ENCODE measurements at places on chromosomes 6 and 20.

DNA sequence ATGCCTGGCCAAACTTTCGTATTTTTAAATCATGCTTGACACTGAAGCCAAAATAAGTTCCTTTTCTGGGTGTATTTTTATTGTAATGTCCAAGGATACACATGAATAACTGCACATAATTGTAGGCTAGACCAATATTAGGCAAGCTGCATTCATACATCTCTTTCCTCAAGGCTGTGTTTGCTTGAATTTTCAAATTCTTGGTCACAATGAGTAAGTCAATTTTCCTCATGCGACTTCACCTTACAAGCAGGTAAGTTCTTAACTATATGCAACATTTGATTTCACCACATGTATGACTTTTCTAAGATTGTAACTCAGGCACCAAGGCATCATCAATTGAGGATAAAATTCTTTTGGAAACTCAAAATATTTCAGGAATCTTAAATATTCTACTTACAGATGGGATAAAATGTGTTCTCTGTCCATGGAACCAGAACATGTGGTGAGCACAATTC, 112.4 kb upstream of the ZNF217 start:
- no peak for DNase-seq

DNA sequence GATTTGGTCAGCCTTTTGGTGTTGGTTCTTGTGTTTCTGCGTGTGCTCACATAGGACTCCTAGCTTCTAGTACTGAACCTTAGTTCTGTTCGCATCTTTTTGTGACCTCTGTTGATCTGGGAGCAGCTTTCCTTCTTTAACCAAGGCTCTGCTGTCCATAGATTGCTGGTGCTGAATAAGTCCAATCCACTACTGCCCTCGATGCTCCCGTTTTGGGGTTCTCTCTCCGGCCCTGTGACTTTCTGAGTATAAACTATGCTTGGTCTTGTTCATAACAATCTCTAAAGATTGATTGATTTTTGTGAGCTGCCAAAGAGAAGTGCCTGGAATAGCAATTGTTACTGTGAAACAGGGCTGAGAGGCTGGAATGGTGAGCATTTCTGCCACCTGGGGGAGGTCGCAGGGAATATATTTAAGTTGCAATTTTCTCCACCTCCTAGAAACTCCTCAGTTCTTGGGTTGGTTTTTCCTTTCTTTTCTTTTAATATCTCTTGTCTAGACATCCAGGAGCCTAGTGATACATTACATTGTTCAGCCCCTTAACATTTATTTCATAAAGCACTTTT, 422.9 kb upstream of the CHD6 start:
- no peak for DNase-seq

DNA sequence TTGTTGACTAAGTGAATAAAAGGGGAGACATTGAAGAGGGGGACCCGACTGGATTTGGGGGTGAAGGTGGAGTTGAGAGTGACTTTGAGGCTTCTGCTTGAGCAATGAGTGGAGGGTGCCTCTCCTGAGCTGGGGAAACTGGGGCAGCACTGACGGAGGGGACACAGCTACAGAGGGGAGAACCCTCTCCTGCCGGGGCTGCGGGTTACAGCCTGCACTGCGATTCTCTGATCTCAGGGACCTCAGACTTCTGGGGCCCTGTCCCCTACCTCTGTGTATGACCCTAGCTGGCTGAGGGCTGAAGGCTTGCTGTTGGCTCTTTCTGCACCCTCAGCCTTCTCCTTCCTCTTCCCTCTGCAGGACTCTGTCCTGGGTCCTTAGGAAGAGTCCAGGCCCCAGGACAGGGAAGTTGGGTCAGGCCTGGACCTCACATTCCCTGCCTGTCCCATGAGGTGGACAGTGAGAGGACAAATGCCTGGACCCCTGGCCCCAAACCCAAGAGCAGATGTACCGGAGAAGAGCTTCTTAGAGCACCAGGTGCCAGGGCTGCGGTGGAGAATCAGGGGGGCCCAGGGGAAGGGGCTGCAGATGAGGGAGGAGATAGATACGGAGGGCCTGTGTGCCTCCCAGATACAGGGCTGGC, 13.7 kb upstream of the FAM110A start:
- no peak for DNase-seq

GRCh38 chr6:41696788-41697187, 38.6 kb downstream of the TFEB start:
- DNase-seq = no peak

DNA sequence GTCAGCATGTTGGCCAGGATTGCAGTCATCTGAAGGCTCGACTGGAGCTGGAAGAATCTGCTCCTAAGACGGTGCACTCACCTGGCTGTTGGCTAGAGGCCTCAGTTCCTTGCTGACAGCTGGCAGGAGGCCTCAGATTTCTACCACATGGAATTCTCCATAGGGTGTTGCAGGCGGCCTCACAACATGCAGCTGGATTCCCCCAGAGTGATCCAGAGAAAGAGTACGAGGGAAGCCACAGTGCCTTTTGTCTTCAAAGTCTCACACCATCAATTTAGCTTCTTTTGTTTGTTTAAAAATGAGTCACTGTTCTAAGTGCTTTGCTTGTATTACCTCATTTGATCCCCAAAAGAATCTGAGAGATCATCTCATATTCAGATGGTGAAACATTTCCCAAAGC, 65.5 kb upstream of the FYN start:
- DNase-seq = no peak
